GM04504 (cell line): ENCODE measurements at places on chromosomes 7 and 10.
A peak's percentile ranks its signal among the peaks of the same experiment; 100 is the strongest.

DNA sequence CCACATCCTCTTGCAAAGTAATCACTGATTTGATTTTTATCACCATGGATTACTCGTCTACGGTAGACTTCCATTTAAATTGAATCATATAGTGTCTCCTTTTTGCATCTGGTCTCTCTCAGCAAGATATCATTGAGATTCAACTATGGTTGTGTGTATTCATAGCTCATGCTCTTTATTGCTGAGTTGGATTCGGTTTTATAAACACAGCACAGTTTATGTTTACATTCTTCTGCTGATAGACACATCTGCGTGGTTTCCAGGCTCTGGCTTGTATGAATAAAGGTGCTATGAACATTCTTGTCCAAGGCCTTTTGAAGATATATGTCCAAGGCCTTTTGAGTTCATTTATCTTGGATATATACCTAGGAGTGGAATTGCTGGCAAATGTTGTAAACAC lies 356.5 kb upstream of the CELF2 start:
- no peak for DNase-seq

- no peak for DNase-seq
Measured at GRCh38 chr10:102514487-102515311, 10.9 kb downstream of the SUFU start.

GRCh38 chr7:26305869-26306665 lies 14.4 kb downstream of the SNX10 start:
- no peak for DNase-seq

GRCh38 chr10:22674573-22674930 lies 39.8 kb downstream of the PIP4K2A start:
- no peak for DNase-seq

- no peak for DNase-seq
Measured at GRCh38 chr7:45098983-45099839, 10.4 kb upstream of the NACAD start.

GRCh38 chr10:14185316-14186045 lies 145.2 kb downstream of the FRMD4A start:
- no peak for DNase-seq

DNA sequence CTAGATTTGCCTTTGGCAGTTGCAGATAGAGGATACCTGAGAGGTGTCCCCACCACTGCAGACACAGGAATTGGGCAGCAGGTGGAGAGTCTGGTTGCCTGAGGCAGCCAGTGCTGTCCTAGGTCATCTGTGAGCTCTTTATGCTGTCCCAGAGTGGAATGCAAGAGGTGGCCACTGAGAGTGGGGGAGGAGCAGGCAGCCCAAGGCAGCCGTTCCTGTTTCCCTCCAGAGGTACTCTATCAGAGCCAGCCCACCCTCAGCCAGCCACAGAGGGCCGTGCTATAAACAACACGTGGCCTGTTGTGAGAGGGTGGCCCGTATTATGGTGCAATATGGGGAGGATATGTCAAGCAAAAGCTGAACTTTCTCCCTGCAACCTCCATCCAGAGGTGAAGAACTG lies 8.5 kb downstream of the LRRC18 start:
- no peak for DNase-seq

DNA sequence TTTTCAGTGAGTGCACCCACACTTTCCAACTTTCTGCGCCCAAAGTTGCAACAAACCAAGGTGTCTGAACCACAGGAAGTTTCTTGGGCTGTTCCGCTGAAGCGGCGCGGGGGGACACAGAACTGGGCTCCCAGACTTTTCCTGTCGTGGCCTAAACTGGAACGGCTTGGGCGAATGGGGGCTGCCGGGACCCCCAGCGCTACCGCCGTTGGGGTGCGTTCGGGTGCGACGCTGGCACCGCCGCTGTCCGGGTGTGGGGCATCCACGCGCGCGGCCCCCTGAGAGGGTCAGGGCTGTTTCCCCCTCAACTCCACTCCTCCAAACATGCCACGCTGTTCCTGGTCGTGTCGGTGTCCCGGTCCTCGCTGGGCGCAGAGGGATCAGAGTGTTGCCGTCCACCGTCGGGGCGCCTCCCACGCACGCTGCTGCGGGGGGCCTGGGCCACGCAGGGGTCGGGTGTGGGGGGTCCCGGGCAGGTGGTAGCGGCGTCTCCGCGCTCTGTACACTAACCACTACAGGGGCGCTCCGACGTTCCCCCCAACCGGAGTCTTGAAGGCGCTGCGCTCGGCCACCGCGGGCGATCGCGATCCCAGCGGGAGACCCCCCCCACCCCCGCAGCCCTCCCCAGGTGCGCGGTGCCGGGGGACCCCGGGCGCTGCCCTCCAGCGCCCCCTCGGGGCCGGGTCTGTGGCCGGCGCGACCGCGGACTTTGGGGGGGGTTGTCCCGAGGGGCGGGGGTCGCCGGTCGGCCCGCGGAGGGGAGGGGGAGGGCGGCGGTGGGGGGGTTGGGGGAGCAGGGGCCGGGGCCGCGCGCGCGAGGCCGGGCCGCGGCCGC lies 2.2 kb upstream of the CUX1 start:
- no peak for DNase-seq

DNA sequence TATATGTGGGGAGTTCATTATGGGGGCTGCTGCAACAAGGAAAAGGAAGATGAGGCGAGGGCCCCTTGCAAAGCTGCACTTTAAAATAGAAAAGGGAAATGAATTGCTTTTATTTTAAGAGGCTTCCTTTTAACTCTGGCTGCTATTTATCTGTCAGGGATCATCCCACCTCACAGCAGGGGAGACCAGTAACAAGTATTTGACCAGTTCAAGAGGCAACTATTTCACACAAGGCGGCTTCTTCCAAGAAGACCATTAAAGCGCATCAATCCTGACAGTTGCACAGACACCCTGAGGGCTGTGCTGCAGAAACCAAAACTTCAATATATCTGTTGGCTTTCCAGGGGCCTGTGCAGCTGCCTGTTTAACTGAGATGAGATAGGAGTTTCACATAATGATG lies 1009.2 kb downstream of the SORCS3 start:
- no peak for DNase-seq

- DNase-seq = no peak
Measured at GRCh38 chr10:413662-414071, 275.8 kb downstream of the DIP2C start.

DNA sequence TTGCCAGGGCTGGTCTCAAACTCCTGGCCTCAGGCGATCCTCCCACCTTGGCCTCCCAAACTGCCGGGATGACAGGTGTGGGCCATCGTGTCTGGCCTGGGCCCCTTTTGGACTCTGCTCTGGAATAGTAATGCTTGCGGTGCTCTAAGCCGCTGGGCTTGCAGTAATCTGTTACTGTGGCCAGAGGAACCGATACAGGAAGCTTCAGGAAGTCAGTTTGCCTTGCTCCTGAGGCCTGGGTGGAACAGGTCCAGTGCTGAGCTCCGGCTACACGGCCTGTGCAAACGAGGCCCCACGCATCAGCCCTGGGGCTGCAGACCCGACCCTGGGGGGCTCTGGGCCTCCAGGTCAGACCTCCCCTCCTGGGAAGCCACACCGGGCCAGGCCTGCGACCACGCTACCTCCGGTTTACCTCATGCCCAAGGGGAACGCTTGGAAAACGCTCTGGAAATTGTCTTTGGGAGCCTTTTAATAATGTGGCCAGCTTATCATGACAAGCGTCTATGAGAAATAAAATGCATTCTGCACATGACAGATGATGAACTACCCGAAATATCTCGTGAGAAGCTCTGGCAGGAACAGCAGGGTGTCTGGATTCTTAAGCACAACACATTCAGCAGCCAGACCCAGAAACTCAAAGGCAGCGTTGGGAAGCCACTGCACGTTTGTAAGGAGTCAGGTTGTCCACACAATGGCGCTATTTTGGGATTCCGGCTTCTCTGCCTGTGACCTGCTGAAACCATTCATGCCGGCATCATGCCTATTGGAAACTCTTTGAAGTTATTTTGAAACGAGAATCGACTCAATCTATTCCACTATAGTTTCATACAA lies 10.1 kb upstream of the ADAP1 start:
- peak; percentile 73 for DNase-seq

- no peak for DNase-seq
Measured at GRCh38 chr7:50448823-50449222, 1.3 kb downstream of the FIGNL1 start.

- no peak for DNase-seq
Measured at GRCh38 chr7:120998996-120999565, 10.6 kb downstream of the CPED1 start.

GRCh38 chr7:69564454-69565417 lies 33.5 kb upstream of the AUTS2 start:
- DNase-seq = peak; percentile 12

DNA sequence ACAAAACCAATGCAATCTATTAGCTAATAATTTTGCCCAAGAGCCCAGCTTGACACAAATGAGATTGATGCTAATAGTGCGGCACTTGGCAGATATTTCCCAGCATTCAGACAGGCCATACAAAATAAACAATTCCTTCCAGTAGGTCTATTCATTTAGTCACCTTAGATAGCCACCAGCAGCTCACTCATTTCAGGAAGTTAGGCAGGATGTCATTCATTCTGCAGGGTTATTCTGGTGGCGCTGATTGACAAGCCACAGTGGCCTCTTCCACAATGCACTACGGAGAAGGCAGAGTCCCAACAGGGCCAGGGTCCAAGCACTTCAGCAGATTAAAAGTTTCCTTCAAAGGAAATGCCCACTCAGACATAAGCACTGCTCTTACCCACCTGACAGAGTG lies 55.8 kb downstream of the PIK3AP1 start:
- DNase-seq = no peak

GRCh38 chr10:5596611-5597341 lies 69.6 kb downstream of the ASB13 start:
- no peak for DNase-seq

DNA sequence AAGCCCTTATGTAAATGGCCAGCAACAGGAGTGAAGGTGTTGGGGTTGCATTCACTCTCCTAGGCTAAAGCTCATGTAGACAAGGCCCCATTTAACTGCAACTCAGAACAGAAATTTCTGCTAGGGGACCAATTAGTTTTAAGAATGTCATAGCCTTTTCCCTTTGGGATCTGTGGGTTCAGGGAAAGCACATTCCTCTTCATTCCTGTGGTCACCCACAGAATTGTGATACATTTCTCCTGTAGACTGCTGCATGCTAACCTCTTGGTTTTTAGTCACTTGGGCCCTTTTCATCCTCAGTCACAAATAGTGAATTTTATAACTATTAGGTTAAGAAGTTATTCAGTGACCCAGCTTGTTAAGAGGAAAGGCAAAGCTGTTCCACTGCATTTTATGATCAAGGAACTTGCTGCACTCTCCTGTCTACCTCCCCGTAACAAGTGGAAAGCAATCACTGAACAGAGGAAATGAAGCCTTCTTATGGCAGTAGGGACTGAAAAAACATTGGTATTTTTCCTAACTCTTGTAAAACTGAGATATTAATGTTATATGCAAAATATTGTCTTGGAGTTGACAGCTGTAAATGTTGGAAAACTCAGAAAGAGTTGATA lies 124.9 kb downstream of the SND1 start:
- DNase-seq = peak; percentile 70

GRCh38 chr10:132774902-132775863 lies 10.8 kb downstream of the NKX6-2 start:
- no peak for DNase-seq

DNA sequence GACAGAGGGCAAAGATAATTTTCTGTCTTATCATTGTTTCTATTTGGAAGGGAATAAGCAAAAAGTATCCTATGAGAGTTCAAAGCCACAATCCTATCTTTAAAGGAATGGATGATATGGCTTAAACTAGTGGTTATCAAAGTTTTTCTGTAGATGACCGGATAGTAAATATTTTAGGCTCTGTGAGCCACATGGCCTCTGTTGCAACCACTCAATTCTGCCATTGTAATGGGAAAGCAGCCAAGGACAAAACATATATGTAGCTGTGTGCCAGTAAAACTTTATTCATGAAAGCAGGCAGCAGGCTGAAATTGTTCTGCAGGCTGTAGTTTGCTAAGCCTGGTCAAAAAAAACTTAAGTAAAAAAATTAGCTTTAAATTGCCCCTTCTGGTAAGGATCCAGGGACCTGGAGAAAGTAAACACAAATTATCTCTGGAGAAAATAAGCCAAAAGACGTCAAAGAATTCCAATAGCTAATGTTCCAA lies 73.3 kb downstream of the THSD7A start:
- DNase-seq = no peak

DNA sequence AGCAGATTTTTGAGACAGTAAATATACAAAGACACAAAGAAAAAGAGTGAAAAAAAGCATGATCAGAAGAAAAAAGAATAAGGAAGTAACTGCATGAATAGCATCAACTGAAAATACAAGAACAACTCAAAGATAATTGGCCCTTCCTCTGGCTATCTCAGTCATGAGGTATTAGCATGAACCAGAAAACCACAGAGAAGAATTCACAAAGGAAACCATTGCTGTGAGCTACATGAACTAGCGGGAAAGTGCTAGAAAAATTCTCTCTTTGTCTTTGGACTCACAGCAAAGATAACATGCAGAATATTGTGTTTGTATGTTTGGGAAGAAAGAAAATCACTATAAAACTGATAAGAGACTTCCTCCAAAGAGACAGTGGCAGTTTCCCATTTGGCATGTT lies 82.9 kb downstream of the SORCS1 start:
- DNase-seq = no peak

GRCh38 chr7:128017862-128018845 lies 13.1 kb downstream of the LRRC4 start:
- no peak for DNase-seq

DNA sequence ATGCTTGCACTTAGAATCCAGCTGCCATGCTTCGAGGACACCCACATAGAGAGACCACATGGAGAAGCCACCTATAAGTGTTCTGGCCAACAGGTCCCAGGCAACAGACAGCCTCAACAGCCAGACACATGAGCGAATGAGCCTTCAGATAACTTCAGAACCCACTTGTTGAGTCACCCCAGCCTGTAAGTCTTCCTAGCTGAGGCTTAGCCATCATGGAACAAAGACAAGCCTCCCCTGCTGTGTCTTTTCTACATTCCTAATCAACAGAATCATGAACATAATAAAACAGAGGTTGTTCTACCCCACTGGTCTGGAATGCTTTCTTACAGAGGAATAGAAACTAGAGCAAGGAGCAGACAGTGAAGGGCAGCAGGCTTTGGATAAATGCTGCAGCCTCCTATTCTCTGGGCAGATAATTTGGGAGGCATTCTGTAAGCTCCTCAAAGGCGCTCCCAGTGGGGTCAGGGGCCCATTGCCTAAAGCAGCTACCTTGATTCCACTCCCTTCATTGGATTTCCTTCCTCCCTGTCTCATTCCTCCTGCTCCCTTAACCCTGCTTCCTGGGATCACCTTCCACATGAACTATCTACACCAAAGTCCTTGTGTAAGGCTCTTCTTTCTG lies 4.6 kb downstream of the TLL2 start:
- peak; percentile 53 for DNase-seq
